ENCODE measurements at places on chromosomes 6 and 20.

DNA sequence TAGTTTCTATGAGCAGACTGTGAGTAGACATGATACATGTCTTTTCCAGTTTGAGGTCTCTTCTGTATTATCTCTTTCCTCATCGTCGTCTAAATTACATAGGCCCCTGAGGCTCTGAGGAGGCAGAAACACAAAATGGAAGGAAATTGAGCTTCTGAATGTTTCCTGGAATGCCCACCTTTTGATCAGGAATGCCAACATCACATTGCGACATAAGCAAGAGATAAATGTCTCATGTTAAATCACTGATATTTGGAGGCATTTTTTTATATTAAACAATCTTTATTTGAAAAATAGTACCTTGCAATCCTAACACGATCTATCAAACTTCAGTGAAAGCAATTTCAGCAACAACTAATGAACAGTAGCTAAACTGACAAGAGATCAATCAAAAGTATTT, 134.5 kb upstream of the PLCB4 start:
- no peak for DNase-seq

DNA sequence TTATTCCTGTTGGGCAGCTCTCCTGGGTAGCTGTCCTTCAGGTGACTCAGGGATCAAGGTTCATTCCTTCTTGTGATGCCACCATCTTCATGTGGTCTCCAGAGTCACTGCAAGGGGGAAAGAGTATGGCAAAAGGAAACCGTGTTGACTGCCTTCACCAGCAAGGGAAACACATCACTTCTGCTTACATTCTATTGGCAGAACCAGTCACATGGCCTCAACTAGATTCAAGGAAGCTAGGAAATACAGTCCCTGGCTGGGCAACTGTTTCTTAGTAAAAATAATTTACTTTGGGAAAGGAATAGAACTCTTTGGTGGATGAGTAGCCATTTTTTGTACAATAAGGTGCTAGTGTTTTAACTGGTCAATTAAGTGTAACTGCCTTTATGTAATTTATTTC, 5.3 kb downstream of the ANKRD6 start:
- DNase-seq = peak; percentile 10

DNA sequence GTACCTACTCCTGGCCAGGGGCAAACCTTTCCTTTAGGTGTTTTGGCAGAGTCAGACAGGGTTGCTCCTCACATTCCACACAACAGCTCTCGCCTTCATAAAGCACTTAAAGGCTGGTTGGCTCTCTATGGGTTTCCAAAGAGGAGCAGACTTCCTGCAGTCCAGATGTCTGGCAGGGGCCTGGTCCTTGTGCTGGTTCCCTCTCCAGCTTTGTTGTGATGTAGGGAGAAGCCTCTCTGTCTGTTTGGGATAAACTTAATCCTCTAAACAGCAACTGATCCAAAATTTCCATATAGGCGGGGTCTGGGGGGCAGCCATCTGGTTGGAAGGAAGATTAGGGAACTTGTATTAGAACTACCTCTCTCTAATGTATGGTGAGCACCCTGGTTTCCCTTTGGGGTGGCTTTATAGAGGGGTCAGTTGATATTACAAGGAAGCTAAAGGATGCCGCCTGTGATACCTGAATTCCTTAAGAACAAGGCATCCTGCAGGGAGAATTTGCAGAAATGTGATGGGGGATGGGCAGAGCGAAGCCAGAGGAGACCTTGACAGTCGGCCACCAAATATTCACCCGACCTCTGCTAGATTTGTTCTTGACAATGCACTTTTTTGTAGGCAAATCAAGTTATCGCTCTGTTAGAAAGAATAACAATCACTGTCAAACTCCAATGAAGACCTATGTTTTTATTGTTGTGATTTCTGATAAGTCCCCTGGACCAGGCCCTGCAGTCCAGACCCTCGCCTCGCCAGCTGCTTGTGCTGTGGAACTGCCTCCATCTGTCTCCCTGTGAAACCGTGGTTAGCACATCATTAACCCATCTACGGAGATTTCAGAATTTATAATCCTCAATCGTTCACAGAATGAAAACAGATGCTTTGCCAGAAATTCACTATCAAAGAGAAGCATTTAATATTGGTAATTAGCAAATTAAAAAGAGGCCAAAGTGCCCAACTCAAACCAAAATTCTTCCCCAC, 94.0 kb upstream of the RALGAPA2 start:
- DNase-seq = no peak

GRCh38 chr6:12973386-12973785, 256.8 kb downstream of the PHACTR1 start:
- no peak for DNase-seq

GRCh38 chr20:24972341-24972740, 20.2 kb downstream of the APMAP start:
- no peak for DNase-seq

GRCh38 chr20:34999021-34999451, 43.4 kb downstream of the MYH7B start:
- no peak for DNase-seq

GRCh38 chr20:56780266-56780665, 151.2 kb downstream of the TFAP2C start:
- DNase-seq = no peak

DNA sequence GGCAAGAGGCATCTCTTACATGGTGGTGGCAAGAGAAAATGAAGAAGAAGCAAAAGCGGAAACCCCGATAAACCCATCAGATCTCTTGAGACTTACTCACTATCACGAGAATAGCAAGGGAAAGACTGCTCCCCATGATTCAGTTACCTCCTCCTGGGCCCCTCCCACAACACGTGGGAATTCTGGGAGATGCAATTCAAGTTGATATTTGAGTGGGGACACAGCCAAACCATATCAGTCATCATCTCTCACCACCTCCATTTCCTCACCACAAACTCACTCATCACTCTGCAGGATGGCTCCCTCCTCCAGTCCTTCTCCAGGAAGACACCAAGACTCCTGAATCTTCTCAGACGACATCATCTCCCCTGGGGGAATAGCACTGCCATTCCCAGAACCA, 25.8 kb upstream of the SLC16A10 start:
- peak; percentile 34 for DNase-seq

- DNase-seq = no peak
Measured at GRCh38 chr6:158517038-158517437, 42.9 kb upstream of the TMEM181 start.

- DNase-seq = no peak
Measured at GRCh38 chr6:70668499-70668812, 773 bp downstream of the SMAP1 start.

GRCh38 chr6:108343894-108344293, 49.0 kb downstream of the AFG1L start:
- no peak for DNase-seq

DNA sequence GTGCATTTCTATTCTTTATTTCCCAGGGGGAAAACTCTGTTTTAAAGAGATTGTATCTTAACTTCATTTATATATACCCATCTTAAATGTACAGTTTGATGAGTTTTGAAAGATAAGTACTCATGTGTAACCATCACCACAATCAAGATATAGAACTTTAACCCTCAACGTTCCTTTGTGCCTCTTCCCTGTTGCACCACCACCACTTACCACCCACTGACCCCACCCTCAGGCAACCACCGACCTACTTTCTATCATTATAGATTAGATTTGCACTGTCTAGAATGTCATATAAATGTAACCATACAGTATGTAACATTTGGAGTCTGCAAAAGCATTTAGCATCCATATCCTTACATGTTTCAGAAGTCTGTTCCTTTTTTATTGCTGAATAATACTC, 121.0 kb downstream of the RTN4IP1 start:
- DNase-seq = no peak

DNA sequence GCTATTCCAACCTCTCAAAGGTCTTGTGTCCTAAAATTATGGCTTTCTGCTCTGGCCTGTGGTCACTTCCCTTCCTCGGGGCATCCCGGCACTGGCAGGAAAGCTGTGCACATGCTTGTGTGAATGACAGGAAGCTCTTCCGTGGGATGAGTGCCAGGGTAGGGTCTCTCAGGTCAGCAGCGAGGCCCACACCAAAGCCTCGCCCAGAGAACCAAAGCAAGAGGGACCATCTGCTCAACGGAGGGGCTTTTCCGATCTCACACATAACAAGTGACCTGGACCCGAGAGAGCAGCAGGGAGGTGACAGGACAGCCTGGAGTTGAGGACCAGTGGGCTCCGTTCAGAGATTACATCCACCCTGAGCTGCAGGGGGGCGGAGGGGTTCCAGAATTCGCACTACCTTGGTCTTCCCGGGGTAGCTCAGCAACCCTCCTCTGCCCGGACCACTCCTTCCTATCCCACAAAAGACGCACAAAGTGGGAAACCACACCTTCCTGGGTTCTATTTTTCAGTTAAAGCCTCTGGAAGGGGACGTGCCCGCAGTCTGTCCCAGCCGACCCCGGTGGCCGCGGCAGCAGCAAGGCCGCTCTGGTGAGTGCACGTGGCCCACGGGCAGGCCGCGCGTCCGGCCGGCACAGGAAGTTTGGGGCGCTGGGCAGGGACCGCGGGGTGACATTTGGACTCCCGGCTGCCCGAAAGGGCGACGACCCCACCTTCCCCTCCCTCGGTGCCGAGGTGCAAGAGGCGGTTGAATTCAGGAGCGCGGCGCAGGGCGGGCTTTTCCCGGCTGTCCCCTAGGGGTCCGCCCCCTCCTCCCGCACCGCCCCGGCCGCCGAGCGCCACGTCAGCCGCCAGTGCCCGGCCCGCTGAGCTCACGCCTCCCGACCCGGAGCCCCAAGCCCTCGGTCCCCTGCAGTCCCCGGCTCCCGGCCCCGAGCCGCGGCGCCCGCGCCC, 988 bp downstream of the TXNDC5 start:
- DNase-seq = peak; percentile 32

- no peak for DNase-seq
Measured at GRCh38 chr6:24667378-24667803, 514 bp downstream of the ACOT13 start.

GRCh38 chr20:61797200-61797599, 268.5 kb downstream of the TAF4 start:
- no peak for DNase-seq

DNA sequence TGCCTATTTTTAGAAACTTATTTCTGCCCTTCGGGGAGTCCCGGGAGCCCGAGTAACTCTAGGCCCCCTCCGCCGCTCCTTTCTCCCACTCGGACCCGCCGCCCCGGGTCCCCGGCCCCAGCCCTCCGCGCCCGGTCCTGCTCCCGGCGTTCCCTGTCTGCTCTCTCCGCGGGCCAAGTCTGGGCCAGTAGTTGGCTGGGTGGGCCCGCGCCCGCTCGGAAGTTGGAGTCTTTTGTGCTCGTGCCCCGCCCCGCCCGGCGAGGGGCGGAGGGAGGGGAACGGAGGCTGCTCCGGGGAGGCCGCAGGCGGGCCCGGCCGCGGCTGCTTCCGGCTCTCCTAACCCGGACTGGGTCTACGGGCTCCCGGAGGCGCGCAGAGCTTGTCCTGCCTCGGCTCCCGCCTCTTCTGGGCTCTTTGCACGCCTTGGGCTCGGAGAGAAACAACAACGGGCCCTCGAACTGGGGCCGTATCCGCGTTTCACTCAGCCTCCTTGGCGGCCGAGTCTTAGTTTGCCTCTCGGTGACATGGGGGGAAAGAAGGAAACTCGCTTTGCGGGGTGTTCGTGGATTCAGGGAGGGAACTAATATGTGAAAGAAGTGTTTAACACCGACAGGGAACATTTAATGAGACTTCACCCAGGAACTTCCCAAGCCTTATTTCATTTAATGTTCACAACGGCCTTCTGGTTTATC, 657 bp downstream of the RALY start:
- DNase-seq = peak; percentile 85

GRCh38 chr6:13272131-13273046, 55.9 kb downstream of the TBC1D7 start:
- no peak for DNase-seq

DNA sequence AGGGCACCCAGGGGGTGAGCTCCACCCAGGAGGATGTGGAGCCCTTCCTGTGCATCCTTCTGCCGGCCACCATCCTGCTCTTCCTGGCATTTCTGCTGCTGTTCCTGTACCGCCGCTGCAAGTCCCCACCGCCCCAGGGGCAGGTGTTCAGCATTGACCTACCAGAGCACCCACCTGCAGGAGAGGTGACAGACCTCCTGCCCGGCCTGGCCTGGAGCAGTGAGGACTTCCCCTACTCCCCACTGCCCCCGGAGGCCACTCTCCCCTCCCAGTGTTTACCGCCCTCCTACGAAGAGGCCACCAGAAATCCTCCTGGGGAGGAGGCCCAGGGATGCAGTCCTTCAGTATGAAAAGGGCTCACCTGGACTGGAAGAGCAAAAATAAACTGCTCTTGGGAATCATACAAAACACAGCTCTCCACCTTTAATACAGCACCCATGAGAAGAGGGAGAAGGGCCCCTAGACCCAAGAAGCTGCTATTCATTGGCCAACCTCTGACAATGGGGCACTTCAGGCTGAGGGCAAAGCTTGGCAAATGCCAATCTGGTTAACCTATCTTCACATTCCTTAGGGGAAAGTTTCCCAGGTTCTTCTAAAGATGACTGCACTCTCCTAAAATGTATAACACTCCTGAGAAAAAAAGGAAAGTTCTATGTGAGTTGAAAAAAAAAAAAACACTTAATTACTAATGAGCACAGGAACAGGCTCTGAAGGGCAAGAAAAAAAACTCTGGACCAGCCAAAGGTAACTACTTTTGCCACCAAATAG, 5.0 kb downstream of the SMIM28 start:
- peak; percentile 30 for DNase-seq

GRCh38 chr6:170371588-170371987, 65.0 kb downstream of the FAM120B start:
- no peak for DNase-seq

DNA sequence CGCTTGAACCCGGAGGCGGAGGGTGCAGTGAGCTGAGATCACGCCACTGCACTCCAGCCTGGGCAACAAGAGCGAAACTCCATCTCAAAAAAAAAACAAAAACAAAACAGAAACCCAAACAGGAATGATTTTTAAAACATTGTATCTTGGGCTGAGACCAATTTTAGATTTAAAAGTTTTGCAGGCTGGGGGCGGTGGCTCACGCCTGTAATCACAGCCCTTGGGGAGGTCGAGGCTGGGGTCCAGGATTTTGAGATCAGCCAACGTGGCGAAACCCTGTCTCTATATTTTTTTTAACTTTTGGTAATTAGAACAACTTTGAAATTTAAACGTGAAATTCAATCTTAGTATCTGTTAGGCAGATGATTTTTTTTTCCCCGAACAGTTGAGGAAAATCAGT, 70.5 kb downstream of the AKAP12 start:
- no peak for DNase-seq

DNA sequence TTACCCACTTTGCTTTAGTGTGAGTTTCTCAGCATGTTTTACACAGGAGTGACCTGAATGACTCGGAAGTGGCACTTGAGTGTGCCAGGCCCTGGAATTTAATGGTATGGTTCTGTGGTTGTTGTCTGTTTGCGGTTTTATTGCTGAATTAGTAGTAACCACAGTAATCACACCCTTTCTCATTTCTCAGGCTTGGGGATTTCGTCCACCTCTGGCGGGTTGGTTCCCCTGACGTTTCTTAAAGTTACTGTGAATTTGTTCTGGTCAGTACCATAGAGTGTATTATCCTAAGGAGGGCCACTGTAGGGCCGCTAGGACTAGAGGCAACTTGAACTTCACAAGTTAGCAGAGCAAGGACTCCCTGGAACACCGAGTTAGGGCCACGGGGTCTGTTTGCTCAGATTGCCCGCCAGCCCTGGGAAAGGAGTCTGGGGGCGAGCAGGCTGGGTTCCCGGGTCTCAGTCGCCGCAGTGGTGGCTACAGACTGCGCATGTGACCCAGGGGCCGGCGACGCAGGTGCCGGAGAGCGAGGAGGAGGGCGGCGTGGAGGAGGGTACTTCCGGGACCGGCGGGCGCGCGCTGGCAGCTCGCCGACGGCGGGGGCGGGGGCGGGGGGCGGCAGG, 546 bp upstream of the KLHL32 start:
- no peak for DNase-seq

GRCh38 chr20:32980131-32980941, 23.9 kb downstream of the SUN5 start:
- no peak for DNase-seq
